ENCODE measurements at places on chromosomes 5 and 9. TPM values are rescaled to one million over a fixed set of nuclear protein-coding genes. Genes with fewer than 3 reads are reported as not detected.

Gene ANGPTL2
- 18.1 TPM for total RNA-seq

GRCh38 chr5:50856401-50857119, 190.1 kb downstream of the PARP8 start:
- DNase-seq = no peak

- no peak for DNase-seq
These were observed 12.5 kb upstream of the ZSWIM6 start for GRCh38 chr5:61319388-61320146.

GRCh38 chr5:17189381-17190036, 27.9 kb upstream of the BASP1 start:
- peak; percentile 69 for DNase-seq

DNA sequence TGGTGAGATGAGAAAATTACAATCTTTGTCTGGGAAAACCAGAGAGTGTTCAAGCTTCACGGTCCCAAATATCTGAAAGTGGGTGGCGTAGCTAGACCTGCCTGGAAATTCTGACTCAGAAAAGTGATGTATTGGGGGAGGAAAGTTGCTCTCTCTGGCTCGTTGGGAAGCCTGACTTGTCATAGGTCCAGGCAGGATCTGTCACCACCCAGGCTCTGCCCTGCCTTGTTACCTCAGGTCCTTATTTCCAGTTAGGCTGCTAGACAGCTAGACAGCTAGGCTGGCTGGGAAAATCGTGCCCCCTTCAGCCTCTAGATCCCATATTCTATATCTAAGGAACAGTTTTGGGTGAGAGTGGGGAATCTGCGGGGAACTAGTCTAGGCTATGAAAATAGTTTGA, 41.0 kb upstream of the HCN1 start:
- DNase-seq = no peak

DNA sequence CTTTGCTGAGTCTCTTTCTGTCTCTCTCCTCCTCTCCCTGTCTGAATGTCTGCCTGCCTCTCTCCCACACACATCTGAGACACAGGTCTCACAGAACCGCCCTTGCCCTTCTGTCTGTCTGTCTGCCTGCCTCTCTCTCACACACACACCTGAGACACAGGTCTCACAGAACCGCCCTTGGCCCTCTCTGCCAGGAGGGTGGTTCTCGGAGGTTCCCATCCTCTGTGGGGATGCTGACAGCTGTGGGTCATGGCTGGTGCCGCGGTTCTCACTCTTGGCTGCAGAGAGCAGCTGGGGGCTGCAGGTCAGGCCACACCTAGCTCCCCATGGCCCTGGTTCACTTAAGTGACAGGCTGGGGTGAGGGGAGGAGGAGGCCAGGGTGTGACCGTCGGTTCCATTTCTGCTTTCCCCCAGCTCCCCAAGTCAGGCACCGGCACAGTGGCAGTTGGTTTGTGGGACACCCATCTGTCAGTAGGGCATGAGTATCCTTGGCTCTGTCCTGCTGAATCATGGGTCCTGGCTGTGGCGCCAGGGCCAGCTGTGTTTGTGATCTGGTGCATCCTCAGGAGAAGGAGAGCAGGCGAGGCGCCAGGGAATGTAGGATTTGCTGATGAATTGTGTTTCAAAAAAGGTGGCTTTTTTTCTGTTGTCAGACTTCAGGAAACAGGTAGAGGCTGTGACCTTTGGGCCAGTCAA, 42.3 kb upstream of the CLPTM1L start:
- DNase-seq = no peak

- no peak for DNase-seq
These were observed 89.6 kb downstream of the TRIM36 start for GRCh38 chr5:115079924-115080623.

GRCh38 chr9:15222313-15222712, 84.7 kb downstream of the TTC39B start:
- no peak for DNase-seq

Gene NMUR2
- total RNA-seq = not detected

DNA sequence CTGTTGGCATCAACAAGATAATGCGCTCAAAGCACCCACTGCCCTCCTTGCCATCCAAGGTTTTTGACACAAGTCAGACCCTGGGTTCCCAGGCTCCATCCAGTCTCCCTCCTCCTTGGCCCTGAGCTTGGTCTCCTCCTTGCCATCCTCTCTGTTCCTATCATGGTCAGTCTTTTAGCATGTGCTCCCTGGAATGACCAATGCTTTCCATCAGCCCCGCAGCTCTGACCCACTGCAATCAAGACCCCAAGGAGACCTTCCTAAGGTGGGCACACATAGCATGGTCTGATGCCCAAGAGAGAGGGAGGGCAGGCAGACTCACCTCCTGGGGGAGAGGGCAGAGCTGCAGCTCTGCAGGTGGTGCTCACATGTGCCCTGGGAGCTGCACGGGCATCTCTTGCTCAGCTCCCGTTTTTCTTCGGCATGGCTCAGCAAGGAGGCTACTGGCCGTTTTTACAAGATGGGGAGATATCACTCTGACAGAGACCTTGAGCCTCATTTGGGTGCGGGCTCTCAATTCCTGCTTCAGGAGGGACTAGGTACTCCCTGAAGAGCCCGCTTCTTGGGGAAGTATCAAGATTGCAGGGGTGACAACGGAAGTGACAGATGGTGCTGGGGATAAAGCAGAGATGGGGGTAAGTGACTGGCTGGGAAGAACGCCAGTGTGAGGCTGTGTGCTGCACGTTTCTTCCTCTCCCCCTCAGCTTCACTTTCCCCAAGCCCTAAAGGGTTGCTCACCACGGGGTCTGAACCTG, 3.3 kb downstream of the SEPTIN8 start:
- DNase-seq = no peak

Gene KIAA0825
- 2.3 TPM for total RNA-seq

Gene RASGRF2
- 2.6 TPM for total RNA-seq

- DNase-seq = peak; percentile 23
These were observed 50.2 kb upstream of the XPA start for GRCh38 chr9:97747201-97747965.

Gene MINAR2
- total RNA-seq = not detected

Data from lower leg skin (tissue), 4 donors.